ENCODE measurements at places on chromosomes 3 and 15.
A peak's percentile ranks its signal among the peaks of the same experiment; 100 is the strongest.

GRCh38 chr3:139358841-139359562 is 15.2 kb downstream of the MRPS22 start:
- DNase-seq: no peak

- DNase-seq: no peak
Observed at GRCh38 chr3:99702953-99703943, 64.9 kb downstream of the COL8A1 start.

DNA sequence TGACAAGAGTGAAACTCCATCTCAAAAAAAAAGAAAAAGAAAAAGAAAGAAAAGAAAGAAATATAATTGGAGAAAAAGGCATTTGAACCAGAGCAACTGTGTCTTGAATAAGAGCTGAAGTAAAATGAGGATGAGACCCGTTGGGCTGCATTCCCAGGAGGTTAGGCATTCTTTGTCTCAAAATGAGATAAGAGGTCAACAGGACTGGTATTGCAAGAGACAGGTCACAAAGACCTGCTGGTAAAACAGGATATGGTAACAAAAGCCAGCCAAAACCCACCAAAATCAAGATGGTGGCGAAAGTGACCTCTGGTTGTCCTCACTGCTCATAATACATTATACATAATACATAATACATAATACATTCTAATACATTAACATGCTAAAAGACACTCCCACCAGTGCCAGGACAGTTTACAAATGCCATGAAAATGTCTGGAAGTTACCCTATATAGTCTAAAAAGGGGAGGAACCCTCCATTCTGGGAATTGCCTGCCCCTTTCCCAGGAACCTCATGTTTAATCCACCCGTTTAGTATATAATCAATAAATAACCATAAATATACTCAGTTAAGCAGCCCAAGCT is 8.6 kb upstream of the TIPIN start:
- no peak for DNase-seq

DNA sequence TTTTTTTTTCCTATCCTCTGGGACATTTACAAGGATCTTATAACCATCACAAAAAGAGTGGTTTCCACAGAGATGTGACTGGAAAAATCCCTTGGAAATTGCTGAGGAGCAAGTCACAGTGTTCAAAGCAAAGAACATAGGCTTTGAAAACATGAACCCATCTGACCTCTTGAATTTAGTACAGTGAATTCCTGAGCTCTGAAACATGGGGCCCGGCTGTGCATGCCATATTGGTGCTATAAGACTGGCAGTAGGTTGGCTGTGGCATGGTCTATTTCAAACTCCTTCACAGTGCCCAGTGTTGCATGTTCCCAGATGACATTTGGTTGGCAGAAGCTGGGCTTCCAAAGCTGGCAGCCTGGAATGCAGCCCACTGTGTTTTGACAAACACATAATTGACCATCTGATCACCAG is 202.2 kb downstream of the TIGIT start:
- peak; percentile 85 for DNase-seq

GRCh38 chr15:78104119-78104479 is 11.7 kb downstream of the SH2D7 start:
- no peak for DNase-seq

GRCh38 chr15:79028411-79028964 is 62.1 kb downstream of the RASGRF1 start:
- DNase-seq: peak; percentile 9

DNA sequence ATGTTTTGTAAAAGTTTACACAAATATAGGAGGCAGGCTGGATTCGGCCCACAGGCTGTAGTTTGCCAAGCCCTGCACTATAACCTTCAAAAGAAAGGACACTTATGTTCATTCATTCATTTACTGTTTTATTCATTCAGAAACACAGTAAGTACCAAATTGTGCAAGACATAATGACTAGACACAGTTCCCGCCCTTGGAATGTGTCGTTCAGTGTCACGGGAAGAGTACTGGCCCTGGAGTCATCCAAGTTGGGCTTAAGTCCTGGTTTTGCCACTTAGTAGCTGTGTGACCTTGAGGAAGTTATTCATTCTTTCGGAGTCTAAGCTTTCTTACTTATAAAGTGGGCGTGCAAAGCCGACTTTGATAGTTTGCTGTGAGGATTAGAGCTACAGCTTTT is 22.0 kb downstream of the COLQ start:
- DNase-seq: no peak

DNA sequence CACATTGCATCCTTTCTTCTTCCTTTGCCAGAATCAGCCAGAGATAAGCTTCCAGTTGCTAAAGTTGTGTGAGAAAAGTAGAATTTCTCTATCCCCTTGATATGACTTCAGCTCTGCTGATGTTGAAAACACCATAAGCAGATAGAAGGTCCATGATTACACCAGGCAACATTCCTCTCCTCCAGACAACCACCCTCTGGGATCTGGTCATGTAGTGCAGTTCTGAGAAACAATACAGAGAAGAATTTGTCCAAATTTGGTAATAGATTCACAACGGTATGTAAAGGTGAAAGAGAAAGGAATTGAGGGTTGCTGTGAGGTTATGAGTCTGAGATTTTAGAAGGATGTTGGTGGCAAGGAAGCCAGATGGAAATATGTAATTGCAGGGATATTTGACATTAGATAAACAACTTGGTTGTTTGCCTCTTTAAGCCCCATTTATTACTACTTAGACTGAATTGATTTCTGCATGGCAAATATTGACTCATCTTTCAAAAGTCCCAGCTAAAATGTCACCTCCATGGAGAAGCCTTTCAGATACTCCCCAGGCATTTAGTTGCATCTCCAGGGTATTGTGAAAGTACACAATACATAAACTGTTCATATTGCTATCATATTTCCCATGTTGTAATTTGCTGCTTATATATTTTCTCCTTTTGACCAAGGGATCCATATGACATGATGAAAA is 134.9 kb downstream of the GAP43 start:
- no peak for DNase-seq

GRCh38 chr3:21462141-21462540 is 288.9 kb downstream of the ZNF385D start:
- peak; percentile 29 for DNase-seq

- DNase-seq: peak; percentile 21
Observed at GRCh38 chr15:82942691-82943090, 9.8 kb downstream of the HOMER2 start.

DNA sequence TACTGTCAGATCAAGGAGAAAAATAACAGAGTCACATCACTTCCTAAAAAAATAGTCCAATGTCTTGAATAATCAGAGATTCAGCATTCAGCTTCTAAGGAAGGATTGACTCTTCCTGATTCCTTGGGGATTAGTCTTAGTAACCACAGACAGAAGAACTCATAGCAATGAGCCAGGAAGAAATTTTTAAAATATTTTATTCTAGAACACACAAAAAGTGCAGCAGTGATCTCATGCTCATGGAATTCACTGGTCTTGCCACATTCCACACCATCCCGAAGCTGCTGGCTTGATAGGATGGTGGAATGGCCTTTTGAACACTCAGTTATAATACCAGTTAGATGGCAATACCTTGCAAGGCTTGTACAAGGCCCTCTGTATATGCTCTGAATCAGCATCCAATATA is 43.0 kb upstream of the ABI3BP start:
- DNase-seq: peak; percentile 97

DNA sequence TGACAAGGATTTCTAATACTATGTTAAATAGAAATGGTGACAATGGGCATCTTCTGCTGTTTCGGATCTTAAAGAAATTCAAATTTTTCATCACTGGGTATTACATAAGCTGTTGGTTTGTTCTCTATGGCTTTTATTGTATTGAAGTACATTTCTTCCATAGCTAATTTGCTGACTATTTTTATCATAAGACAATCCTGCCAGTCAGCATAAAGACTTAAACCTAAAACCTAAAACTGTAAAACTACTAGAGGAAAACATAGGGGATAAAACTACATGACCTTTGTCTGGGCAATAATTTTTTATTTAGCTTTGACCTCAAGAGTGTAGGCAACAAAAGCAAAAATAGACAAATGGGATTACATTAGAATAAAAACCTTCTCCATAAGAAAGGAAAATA is 1017.4 kb downstream of the SI start:
- DNase-seq: no peak

DNA sequence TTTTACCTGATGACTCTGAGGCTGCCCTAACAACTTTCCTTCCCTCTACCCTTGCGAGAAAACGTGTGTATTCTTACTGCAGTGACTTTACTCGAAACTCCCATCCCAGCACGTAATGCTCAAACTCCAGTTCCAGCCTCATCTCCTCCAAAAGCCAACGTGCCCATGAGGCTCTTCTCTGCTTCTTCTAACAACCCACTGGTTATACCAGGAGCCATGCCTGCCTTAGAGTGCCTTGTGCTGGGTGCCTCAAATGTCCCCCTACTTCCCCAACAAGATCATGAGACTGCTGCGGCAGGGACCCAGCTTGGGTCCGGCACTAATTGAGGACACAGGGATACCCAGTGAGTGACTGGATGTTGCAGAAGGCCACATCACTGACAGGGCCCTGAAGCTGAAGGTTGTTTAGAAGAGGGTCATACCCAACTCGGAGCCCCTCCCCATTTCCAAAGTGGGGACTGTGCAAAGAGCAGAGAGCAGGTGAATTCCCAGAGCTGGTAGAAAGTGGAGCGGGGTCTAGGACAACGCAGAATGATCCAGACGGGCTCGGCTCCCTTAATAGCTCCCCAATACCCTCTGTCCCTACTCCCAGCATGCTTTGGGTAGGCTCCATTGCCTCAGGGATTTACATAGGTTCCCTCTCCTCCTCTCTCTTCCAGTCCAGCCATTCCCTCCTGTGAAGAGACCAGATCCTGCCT is 71.4 kb downstream of the BDH1 start:
- DNase-seq: no peak

DNA sequence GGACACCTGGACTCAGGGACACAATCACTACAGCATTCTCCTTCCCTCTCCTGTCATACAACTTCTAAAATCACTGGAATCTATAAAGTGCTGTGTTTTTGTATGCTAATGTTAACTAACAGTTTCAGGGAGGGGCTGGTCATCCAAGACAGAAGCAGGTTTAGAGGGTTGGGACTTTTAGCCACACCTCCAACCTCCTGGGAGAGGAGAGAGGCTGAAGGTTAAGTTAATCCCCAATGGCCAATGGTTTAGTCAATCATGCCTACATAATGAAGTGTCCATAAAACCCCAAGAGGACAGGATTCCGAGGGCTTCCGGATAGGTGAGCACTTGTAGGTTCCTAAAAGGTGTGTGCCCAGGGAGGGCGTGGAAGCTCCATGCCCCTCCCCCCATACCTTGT is 219.3 kb upstream of the CTNNB1 start:
- no peak for DNase-seq

- no peak for DNase-seq
Observed at GRCh38 chr3:54818486-54818885, 109.4 kb downstream of the LRTM1 start.

- DNase-seq: no peak
Observed at GRCh38 chr3:30778933-30779332, 115.5 kb downstream of the GADL1 start.

DNA sequence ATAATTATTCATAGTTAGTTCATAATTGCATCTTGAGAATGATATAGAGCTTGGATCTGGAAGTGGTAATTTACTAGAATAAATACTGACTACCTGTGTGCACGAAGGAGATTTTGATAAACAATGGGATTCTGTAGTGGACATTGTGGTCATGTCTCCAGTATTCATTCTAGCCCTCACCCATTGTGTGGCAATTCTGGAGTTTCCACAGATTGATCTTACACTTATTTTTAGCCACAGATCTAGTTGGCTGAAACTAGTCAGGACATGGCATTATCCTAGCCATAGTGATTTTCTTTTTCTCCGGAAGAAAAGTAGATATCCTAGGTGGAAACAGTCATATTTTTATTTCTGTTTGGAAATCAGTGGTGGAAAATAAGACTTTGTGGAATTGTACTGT is 833.1 kb downstream of the NAALADL2 start:
- no peak for DNase-seq

DNA sequence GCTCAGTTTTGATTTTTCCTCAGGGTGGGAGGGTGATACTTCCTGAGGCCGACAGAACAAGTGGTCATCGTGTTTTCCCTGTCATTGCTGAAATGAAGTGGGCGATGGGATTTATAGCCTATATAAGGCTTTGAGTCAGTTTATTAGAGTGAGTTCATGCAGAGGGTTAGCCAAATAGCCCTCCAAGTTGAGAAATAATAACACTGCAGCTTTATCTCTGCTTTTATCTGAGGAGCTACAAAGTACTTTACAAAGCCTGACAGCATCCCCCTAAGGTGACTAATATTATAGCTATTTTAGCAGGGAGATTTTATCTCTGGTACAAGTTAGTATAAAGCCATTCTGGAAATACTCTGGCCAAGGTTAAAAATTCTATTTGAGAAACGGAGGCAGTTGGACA is 389.6 kb downstream of the MFSD1 start:
- DNase-seq: peak; percentile 84

- DNase-seq: no peak
Observed at GRCh38 chr3:2656806-2657777, 453.1 kb downstream of the IL5RA start.

DNA sequence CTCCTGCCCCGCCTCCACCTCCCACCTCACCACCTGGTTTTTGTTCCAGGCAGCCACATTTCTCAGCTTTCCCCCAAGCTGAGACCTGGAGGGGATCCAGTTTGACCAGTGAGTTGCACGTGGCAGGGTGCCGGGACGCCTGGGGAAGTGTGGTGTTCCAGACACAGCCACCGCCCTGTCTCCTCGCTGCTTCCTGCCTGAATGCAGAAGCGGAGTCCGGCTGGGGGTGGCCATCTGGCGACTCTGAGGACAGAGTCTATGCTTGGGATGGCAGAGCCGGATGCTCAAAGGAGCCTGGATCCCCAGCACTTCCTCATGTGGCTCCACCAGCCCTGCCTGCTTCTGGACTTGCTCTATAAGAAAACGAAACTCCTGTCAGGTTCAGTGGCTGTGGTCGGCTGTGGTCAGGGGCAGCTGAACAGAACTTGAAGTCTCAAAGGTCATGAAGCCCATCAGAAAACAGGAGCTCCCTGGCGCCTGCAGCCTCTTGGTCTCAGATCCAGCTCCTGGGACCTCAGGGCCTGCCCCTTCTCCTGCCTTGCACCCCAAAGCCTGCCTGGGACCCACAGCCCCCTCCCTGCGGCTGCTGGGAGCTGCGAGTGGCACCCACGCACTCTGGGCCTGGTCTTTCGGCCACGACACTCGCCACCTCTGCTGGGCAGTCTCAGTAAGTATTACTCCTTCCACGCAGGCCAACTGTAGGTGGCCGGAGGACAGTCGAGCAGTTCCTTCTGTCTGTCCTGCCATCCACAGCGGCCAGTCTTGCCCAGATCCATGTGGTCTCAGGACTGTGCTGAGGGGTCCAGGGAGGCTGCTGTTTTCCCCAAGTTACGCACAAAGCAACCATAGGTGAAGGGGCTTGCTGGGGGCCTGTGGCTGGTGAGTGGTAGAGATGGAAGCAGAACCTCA is 112.8 kb upstream of the MEF2A start:
- no peak for DNase-seq

Data from HFFc6 (cell line).